Adrenal gland (tissue), 19 donors: ENCODE measurements at places on chromosomes 16 and 17.

- no peak for DNase-seq
These were observed 8.4 kb upstream of the SRCIN1 start for GRCh38 chr17:38613981-38614779.

DNA sequence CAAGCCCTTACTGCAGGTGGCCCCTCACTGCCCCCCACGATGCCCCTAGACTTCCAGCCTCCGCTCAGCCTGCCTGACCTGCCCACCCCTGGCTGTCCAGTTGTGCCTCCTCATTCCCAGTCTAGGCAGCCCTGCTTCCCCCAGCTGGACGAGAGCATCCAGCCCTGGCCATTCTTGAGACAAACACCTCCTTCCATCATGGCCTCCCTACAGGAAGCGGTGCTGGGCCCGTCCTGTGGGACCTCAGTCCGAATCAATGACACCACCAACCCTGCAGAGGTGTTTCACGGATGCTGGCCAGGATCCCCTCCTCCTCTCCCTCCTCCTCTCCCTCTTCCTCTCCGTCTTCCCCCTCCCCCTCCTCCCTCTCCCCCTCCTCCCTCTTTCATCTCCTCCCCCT lies 28.3 kb downstream of the CCDC40 start:
- no peak for DNase-seq

DNA sequence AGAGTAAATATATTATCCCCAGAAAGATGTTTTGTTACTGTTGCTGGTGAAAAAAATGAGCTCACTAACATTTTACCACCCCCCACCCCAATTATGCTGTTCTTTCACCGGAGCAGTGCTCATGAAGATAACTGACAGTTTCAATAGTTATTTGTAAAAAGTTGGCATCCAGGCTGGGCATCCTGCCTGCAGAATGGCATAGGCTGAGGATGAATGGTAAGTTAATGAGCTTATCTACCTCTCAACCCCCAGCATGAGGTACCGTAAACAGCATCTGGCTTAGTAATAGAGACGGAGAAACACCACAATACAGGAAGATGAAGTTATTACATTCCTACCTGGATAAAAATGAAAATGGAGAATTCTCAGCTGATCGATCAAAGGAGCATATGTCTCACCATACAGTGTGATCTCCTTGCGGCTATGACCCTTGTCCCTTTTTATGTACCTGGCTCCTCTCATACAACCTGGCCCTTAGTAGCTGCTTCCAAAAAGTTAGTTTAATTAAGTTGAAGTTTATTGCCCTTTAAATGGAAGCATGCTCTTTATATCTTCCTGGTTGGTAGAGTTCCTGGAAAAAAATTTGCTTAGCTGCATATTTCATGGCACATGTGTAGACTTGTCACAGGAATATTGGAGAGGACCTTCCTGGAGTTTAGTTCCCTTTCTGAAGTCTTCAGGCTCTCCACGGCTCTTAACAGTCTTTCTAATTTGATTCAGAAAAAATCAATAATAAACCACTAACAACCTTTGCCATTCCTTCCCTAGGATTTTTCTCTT lies 61.2 kb upstream of the MPHOSPH6 start:
- no peak for DNase-seq

DNA sequence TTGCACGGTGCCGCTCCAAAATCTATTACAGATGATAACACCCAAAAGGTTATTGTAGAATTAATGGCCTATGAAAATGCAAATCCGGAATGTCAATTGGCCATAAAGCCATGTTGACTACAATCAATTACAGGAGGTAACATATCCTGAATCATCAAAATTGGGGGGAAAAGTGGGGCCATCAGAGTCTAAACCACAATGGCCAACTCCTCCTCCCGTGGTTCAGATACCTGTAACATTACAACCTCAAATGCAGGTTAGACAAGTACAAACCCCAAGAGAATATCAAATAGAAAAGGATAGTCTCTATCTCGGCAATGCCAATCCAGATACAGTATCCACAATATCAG lies 14.9 kb downstream of the FLYWCH1 start:
- no peak for DNase-seq

DNA sequence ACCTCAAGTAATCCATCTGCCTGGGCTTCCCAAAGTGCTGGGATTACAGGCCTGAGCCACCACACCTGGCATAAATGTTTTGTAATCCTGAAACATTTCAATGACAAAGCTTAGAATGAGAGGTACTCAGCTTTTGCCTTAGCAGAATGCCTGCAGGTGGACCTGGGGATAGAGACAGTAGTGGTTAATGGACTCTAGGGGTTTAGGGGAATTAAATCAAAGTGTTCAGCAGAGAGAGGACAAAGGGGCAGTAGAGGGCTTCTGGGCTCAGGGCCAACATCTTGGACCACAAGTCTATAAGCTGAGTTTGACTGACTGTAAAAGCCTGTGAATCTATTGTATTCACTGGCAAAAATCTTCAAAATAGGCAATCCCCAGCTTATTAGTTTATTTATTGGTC lies 36.0 kb upstream of the MED13 start:
- no peak for DNase-seq

DNA sequence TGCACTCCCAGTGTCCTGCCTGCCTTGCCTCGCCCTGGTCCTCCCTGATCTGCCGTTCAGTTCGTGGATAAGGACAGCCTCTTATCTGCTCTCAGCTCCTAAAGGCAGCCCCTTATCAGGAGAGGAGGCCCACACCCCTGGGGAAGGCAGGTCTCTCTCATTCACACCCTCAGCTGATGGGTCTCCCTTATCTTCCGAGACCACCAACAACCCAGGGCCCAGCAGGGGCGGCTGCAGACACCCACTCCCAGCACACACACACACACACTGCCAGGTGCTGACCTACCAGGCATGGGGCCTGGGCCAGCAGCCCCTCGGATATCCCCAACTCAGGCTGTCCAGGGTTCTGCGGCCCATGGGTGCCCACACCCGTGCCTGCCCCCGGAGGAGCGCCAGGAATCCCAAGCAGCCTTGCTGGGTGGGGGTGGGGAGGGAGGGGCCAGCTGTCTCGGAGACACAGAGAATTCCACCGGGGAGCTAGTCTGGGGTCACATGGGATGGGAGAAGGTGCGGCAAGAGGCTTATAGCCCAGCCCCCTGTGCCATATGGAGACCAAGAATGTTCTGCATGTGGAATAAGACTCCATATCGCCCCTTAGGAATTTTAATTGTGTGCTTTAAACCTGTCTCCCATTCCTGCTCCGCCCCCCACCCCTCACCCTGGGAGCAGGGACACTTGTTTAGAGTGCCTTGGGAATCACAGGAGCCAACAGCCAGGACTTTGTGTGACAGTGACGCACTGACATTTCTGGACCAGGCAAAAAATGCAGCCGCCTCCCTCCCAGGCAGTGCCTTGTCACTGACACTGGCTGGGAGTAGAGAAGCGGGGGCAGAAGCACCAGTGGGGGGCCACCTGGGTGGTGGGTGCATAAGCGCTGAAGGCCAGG lies 41.9 kb upstream of the EMP2 start:
- DNase-seq, result no peak

DNA sequence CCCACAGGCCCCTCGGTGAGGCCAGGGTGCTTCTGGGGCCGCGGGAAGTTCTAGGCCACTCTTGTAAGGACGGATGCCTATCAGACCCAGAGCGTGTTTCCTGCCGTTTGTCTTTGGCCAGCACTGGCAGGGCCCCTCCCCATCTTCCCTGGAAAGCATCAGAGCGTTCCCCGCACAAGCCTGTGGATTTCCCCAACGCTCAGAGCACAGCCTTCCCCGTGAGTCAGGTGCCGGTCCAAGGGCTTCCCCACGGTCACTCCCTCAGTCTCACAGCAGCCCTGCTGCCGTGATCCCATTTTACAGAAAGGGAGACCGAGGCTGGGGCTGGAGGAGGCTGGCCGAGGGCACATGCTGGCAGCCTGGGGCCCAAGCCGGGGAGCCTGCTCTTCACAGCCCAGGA lies 33.7 kb downstream of the CRISPLD2 start:
- DNase-seq, result no peak

GRCh38 chr17:80287806-80288567 lies 27.3 kb downstream of the RNF213 start:
- no peak for DNase-seq

GRCh38 chr17:42894283-42895184 lies 6.1 kb upstream of the G6PC1 start:
- no peak for DNase-seq

DNA sequence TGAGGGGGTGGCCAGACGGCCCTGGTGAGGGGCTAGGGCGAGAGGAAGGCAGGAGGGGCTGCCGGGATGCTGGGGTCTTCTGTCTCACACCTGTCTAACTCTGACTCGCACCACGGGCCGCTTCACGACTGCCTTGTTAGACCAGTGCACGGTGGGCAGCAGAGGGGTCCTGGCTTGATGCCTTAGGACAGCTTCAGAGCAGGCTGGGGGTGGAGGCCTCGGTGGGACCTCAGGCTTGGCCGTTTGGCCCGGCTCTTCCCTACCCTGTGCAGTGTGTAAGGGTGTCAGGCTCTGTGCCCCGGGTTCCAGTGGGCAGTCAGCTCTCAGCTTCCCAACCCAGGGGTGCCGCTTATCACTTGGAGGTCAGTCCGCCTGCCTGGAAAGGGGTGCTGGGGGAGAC lies 100.7 kb downstream of the OR1D5 start:
- DNase-seq, result no peak

DNA sequence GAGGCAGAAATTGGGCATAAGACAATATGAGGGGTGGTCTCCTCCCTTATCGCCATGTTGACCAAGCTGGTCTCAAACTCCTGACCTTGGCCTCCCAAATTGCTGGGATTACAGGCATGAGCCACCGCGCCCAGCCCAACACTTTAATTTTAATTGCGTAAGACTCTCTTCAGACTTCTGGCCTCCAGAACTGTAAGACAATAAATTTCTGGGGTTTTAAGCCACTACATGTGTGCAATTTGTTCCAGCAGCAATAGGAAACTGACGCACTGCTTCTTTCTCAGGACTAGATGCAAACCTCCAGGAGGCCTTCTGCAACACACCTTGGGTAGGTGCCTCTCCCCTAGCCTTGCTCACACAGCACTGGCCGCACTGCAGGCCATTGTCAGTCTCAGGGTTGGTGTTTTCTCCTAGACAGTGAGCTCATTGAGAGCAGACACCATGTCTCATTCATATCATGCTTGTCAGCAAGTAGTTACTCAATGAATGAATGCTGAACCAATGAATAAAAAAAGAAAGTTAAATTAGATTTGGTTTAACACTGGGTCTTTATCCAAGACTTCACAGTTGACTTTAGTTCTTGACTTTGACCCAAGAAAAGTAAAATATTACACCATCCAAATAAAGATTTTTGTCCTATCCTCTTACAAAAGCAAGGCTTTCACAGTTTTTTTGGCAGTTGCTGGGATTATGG lies 5.5 kb upstream of the ACSF2 start:
- no peak for DNase-seq

GRCh38 chr16:85275533-85276249 lies 163.4 kb upstream of the CIBAR2 start:
- peak; percentile 81 for DNase-seq

- DNase-seq, result no peak
These were observed 7.3 kb upstream of the CMTM3 start for GRCh38 chr16:66596986-66597848.

DNA sequence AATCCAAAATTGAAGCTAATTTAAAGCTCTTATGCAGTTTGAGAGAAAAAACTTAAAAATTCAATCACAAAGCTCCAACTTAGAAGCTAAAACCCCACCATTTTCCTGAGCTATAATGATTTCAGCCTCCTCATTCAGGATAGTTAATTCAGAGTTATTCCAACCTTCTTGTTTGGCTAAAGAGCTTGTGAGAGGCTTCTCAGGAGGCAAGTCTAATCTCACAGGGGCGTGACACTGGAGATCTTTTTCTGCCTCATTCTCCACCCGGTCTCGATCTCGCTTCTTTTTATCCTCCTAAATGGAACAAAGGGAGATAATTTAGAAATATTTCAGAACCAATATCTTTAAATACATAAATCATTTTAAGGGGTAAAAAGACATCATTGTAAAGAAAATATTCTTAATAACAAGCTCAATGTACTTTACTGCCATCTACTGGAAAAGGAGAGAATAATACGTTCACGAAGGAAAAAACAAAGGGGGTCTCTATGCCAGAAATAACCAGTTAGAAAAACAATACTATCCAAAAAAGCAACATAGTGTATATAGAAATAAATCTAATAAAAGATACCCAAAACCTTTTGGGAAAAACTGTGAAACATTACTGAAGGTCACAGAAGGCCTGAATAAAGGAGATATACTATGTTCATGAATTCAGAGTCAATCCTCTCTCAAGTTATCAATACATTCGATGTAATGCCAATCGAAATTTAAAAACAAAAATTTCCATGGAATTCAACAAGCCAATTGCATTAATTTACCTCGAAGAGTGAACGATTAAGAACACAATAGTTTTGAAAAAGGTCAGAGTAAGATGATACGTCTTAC lies 13.9 kb downstream of the BRD7 start:
- DNase-seq, result no peak

GRCh38 chr17:37848690-37849616 lies 75.3 kb upstream of the TBC1D3K start:
- peak; percentile 73 for DNase-seq

- DNase-seq, result no peak
These were observed 6.9 kb downstream of the ZNRF1 start for GRCh38 chr16:75005697-75006096.

- no peak for DNase-seq
These were observed 4.6 kb upstream of the CCL1 start for GRCh38 chr17:34367486-34368195.

DNA sequence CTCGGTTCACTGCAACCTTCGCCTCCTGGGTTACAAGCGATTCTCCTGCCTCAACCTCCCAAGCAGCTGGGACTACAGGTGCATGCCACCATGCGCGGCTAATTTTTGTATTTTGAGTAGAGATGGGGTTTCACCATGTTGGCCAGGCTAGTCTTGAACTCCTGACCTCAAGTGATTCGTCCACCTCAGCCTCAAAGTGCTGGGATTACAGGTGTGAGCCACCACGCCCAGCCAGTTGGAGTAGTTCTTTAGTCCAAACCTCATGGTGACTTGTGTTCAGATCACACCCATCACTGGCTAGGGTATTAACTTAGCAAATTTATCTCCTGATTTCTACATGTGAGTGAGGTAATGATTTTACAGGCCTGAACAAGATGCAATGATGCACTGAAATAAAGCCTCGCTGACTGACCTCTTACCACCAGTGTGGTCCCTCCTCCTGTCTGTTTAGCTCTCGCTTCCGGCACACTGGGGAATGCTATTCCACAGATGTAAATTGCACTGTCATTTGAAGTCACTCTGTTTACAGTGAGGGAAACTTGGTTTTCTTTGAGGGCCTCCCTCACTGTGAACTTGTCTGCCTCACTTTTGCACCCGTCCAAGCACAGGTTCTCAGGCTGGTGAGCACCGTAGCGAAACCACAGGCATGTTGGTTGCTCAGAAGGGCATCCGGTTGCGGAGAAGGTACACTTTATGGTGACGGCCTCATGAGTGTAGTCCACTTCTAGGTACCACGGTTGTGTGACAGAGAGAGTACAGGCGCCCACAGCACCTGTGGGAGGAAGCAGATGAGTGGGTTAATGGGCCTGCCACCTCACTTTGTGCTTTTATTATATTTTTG lies 5.5 kb downstream of the IGSF6 start:
- no peak for DNase-seq
